CD4-positive, alpha-beta T cell treated with Interleukin-21 for 1 hour (primary cell): ENCODE measurements at places on chromosomes 16 and 17.

DNA sequence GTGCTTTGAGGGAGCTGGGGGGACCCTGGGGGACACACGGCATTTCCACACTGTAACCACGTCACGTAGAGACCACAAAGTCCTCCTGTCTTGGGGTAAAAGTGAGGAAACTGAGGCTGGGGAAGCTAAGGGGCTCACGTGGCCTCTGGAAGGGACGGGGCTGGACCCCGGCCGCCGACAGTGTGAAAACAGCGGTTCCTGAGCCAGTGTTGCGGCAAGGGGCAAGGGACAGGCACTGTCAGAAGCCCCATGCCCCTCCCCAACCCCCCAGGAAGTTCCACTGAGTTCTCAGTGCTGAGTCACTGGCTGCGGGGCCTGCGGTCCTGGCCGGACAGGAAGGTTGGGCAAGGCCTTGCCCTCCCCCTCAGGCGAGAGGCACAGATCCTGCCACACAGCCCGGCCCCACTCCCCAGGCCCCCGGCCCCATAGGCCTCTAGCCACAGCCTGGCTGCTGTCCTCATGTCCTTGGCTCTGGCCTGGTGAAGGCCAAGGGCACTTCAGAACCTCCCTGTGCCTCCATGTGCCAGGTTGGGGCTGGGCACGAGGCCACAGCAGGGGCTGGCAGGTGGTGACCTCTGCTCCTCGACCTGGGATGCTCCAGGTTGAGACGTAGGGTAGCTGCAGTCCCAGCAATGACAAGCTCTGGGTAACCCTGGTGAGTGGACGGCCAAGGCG, 5.0 kb upstream of the CCDC57 start:
- no peak for DNase-seq

GRCh38 chr17:13003454-13003851, 14.4 kb downstream of the ELAC2 start:
- no peak for DNase-seq

DNA sequence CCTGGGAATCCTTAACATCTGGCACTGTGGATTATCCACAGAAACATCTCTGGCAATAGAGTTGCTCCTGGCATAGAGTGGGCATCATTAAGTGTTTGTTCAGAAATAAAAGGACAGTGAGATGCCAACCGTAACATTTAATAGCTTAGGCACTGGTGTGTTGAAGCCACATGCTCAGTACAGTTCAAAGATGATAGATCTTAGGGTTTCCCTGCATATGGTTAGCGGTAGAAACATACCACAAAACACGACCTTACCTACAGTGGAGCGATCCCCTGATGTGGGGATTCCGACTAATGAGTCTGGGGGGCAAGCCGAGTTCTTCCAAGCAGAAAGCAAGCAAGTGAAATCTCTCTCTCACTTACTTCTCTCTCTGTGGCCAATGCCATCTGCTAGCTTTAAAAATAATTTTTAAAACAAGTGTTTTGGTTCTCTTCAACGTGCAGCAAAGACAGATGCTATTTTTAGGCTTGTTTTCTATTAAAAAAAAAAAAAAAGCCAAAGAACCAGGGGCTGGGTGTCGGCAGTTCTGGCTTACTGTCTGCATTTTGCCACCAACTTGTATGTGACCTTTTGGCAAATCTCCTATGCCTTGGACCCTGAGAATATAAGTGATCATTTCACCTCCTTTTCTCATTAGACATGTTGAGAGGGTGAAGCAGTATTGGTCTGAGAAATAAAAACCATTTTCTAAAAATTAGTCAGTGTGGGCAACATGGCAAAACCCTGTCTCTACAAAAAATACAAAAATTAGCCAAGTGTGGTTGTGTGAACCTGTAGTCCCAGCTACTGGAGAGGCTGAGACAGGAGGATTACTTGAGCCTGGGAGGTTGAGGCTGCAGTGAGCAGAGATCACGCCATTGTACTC, 89.2 kb upstream of the CACNG3 start:
- no peak for DNase-seq

DNA sequence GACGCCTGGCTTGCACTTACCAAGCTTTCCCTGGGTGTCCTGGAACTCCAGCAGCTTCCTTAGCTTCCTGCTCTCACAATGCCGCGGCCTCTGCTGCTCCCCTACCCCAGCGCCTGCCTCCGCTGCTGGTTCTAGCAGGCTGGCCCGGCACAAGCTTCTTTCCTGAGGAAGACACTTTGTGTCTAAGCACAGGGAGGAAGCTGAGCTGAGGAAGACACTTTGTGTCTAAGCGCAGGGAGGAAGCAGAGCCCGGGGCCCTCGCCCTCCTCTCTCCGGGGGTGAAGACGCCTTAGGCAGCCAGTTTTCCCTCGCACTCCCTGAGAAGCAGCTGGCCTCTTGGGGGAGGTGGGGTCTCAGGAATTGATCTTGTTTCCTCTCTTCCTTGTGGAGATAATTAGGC, 64.9 kb downstream of the PLD6 start:
- no peak for DNase-seq

GRCh38 chr17:75979705-75980187, 706 bp downstream of the TEN1 start:
- no peak for DNase-seq

GRCh38 chr17:54085934-54086333, 263.2 kb downstream of the KIF2B start:
- no peak for DNase-seq

- DNase-seq = no peak
Measured at GRCh38 chr16:84524346-84524920, 20.0 kb upstream of the MEAK7 start.

DNA sequence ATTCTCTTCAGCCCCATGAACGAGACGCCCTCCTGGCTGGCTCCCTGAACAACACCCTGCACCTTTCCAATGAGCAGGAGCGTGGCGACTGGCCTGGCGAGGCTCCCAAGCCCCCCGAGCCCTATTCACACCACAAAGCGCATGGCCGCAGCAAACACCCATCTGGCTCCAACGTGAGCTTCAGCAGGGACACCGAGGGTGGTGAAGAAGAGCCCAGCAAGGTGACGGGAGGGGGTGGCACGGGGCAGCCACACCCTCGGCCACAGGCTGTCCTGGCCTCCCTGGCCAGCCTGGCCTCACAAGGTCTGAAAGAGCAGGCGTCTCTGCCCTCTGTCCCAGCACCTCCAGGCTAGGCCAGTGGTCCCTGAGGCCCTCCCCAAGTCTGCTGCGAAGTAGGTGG, 23.7 kb downstream of the CASKIN2 start:
- no peak for DNase-seq

DNA sequence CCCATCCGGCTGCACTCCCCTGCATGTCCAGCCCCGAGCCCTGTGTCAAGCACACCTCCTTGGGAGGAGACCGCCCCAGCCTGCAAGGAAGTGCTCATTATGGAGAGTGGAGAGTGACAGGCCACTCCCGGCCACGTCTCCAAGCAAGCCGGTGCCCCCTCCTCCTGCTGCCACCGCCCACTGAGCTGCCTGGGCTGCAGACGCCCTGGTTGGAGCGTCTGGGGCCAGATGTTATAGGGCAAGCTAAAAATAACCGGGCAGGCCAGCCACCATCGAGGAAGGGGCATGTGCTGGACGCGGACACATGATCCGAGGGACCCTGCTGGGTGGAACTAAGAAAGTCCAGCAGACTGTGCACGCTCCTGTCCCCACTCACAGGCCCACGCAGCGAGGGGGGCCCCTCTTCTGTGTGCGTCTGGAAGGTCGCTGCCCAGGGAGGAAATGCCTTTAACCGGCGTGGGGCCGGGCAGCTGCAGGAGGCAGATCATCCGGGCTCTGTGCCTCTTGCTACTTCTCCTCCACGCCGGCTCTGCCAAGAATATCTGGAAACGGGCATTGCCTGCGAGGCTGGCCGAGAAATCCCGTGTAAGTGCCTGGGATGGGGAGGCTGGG, at the start of gene WFDC1:
Gene WFDC1 (plus strand): TSS at position 348 of the 612 bp plus-strand sequence. CDS start 94 bp downstream, at position 442.
- no peak for DNase-seq

GRCh38 chr17:82351713-82352488, 7.1 kb upstream of the TEX19 start:
- DNase-seq = peak; percentile 84

DNA sequence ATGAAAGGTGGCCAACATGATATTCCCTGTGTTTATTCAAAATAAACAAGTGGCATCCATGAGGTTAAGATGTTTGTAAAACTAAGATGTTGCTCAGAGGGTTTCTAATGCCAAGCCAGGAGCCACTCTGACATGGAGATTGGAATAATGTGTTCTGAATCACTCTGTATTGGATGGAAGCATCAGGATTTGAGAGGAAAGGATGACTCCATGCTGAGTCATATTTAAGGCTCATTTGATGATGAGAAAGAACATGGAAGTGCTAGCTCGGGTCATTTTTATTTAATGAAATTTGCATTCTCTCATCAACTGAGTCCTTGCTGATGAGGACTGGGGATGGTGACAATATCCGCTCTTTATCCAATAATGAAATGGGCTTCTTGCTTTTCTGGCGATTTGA, 6.2 kb downstream of the VAT1L start:
- no peak for DNase-seq
